ENCODE measurements at places on chromosomes 7 and 10.

DNA sequence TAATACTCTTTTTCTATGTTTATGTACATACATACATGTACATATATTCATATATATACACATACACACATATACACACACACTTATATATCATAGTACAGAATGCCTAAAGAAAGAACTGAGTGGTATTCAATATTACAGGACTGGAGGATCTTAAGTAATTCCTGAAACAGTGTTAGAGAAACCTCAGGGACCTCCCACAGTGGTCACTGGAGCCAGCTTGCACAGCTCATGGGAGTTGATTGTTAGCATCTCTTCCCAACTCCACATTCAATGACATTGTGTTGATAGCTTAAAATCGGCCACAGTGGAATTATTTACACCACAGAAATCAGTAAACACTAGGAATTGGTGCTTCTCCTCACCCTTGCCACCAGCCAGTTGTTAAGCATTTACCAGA, 6.0 kb downstream of the LRRC17 start:
- no peak for DNase-seq

GRCh38 chr7:158401295-158401694, 186.3 kb downstream of the PTPRN2 start:
- no peak for DNase-seq

GRCh38 chr10:97261183-97261582, 31.3 kb downstream of the ARHGAP19 start:
- DNase-seq, result no peak

DNA sequence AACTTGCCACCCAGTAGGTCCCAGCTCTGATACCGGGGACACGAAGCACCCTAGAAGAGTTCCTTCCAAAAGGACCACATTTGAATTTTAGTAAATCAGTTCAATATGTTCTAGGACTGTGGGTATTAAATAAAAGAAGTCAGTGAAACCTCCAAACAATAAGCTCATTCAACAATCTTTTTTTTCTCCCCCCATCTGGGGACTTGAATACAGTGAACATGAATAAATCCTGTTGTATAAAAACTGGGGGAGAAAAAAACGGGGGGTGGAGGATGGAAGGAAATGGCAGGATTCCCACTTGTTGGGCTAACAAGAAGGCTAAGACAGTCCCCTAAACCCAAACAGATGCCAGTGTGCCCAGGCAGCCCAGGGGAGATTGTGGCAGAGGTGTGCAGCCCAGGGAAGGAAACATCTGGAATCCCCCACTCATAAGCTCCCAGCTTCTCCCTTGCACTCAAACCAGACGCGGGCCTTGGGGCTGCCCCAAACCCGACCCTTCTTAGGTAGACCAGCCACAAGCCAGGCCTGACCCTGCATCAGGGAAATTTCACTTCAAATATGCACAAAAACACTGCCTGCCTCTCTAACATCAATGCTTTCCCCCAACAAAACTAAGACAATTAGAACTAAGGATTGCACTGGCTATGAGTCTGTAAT, 8.8 kb downstream of the AFAP1L2 start:
- no peak for DNase-seq

Measured in NCI-H748 treated with DMSO at 0.1 percent for 48 hours (cell line).